ENCODE measurements at places on chromosomes 3 and 15. TPM values are rescaled to one million over a fixed set of nuclear protein-coding genes. Genes with fewer than 3 reads are reported as not detected.

FANCD2OS gene
- not detected for total RNA-seq

DNA sequence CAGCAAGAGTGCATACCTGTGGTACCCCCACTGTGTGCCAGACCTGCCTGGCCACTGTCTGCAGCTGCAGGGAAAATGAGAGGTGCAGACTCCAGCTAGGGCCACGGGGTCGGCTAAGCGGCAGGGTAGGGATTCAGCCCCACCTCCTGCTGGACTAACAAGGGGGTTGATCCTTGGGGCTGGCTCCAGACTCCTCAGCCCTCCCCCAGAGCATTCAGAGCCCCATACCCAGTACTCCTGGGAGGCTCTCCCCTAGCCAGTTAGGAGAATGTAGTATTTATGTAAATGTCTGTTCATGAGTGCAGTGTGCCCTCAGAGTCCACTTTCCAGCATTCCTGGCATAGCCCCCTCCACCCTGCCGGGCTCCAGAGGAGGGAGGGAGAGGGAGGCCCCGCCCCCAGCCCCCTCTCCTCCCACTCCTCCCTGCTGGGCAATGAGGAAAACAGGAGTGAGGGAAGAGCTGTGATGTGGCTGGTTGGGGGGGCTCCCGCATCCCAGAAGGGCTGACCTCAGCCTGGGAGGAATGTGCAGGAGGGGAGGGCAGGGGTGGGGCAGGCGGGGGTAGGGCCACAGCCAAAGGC, 4.5 kb upstream of the SEMA3B start:
- DNase-seq = peak; percentile 55

TLR9 gene
- not detected for total RNA-seq

DNA sequence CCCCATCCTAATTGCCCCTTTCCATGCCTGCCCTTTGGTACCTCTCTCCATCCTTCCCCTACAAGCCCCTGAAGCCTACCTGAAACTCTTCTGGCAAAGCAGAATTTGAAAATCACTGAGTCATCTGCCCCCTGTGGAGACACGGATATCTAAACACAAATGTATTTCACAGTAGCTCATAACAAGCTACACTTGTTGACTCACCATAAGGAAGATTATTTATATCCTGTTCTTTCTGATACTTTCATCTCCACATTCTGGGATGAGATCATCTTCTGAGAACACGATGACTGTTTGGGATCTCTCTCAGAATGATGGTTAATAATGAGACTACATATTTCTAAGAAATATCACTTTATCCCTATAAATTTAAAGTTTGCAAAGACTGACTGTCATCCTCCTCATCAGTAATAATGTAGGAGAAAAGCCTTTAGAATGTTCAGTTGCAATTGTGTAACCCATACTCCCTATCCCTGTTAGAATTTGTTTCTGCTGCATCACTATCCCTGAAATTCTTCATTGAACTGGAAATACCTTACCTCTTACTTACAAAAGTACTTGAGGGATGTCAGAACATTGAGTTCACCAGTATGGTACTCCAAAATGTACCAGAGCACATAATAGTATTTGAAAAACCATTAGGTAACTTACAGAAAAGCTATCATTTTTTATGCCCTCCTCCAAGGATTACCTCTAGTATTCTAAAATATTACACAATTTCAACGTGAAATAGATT, 116.1 kb upstream of the IL12A start:
- DNase-seq = no peak

PTH1R gene
- 0.34 TPM for total RNA-seq

DNA sequence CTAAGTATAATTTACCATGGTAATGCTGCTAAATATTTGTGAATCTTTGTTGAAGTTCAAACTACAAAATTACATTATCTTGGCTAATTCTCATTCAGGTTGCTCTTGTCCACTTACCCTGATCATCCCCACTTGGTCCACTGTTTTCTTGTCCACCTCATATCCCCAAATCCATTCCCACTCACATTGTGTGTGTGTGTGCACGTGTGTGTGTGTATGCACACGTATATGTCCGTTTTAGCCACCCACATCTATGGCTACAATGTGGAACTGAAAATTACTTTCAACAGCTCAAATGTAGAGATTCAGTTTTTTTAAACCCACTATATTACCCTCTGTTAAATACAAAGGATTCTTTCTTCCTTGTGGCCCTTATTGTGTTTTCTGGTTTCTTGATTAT, 15.2 kb upstream of the MEIS2 start:
- no peak for DNase-seq

GRCh38 chr3:55664387-55664786, 177.3 kb upstream of the WNT5A start:
- no peak for DNase-seq

DNA sequence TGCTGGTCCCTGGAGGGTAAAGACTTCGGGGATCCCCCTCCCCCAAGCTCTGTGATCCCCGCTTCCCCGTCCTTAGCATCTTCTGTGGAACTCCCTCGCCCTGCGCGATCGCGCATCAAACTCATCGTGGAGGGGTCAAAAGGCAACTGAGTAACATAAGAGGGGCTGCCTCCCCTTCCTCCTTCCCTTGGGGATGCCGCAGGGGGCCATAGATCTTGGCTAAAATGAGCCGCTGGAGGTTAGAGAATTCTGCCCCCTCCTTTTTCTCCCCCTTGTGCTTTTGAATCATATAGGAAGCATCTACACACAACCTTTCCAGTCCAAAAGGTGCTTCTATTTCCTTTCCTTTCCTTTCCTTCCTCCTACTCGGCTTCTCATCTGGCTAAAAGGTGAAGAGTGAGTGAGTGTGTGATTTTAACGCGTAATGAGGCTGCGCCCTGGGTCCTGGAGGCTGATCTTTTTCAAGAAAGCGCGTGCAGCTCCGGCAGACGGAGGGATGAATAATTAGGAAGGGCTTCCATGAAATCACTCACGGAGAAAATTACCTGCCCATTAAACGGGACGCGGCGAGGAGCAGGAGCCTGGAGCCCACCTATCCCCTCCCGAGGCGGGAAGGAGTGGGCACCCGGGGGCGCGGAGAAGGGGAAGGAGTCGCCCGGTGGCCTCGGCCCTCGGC, 831 bp upstream of the ROBO2 start:
- no peak for DNase-seq

DNA sequence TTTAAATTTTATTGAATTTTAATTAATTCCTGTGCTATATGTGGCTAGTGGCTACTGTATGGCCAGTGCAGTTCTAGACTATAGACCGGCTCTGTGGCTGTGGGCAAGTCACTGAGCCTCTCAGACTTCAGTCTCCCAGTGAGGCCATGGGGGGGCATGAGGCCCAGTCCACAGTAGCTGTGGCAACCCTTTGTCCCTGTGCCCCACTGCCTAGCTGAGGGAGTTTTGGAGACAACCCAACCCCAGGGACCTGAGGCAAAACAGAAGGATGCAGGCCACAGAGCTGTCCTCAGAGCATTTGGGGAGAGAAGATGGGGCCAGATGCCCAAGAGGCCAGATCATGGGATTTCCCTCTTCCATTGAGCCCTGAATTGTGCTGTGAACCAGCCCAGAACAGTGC, 18.9 kb upstream of the POC1A start:
- DNase-seq = no peak

CNBP gene
- total RNA-seq = 319 TPM

AADACL2 gene
- total RNA-seq = not detected

DNA sequence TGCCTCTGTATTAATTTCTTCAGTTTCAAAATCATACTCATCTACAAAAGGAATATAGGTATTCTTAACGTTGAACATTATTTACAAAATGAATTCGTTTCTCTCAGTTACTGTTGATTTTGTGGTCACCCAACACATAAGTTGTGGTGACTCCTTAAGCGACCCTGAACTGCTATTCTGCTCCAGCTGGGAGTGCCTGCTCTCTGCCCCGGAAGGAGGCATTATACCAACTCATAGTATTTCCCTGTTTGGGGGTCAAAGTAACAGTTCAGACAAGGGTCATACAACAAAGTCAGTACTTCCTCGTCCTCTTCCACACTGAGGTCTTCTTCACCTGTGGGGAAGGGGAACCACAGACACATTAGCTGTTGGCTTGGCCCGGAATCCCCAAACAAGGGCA, 75.7 kb upstream of the FAM3D start:
- no peak for DNase-seq

DNA sequence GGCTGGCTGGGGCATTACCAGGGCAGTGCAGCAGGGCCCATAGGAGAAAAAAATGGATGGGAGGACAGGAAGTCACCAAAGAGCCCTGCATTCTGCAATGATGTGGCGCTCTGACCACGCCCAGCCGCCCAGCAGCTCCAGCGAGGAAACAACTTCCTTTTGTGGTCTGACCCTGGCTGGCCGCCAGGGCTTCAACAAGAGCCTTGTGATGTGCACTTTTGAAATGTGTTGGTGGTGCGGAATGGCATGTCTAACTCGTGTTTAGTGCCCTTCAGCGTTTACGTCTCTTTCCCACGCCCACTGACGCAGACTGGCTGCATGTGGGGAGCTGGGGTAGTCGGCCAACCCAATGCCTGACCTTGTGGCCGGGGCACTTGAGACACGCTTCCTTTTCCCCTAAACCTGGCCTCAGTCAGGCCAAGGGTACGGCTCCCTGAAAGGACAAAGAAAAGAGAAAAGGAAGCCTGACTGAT, 81.9 kb upstream of the CTNNB1 start:
- DNase-seq = peak; percentile 12

- no peak for DNase-seq
Observed at GRCh38 chr3:6542795-6543194, 318.1 kb upstream of the GRM7 start.

DNA sequence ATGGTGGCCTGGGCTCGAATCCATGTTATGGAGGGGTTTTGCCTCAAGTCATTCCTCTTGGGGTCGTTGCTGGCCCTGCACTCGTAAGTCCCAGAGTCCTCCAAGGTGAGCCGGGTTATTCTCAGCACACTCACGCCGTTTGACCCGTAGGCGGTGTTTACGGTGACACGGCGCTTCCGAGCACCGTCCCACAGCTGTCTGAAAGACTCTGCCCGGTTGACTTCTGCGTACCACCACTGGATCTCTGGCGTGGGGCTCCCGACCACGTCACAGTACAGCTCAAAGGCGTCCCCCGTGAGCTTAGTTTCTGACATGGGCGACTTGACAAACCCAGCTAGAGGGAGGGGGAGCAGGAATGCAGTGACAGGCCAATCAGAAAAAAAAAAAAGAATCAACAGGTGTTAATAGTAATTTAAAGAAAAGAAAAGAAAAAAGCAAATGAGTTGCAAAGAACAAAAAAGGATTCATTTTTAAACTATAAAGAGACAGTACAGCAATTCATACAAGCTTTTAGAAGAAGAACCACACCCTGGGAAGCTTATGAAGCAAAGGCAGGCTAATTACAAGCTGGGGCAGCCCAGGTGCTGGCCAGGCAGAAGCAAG, 36.1 kb downstream of the NPTN start:
- no peak for DNase-seq

KLHL6 gene
- 0.11 TPM for total RNA-seq

DNA sequence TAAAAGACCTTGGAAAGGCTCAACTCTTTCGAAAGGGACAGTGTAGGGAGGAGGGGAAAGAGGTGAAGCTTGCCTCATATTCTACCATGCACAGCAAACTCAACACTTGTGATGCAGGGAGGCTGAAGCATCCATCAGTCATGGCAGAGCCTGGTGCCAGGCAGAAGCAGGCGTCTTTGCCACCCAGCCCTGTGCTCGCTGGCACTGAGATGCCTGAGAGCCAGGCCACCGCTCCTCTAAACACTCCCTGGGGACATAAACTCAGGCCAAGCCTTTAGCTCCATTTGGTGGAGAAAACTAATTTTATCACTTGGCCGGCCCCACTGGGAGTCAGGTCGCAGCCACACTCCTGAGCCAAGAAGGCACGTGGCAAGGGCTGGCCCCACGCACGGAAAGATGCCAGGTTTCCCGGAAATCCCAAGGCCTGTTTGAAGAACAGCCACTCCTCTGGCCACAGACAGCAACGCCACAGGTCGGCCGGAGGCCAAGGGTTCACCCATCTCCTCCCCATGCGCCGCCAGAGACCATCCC, 30.7 kb downstream of the XXYLT1 start:
- no peak for DNase-seq

GRCh38 chr3:160928183-160928726, 172.2 kb downstream of the PPM1L start:
- no peak for DNase-seq

DNA sequence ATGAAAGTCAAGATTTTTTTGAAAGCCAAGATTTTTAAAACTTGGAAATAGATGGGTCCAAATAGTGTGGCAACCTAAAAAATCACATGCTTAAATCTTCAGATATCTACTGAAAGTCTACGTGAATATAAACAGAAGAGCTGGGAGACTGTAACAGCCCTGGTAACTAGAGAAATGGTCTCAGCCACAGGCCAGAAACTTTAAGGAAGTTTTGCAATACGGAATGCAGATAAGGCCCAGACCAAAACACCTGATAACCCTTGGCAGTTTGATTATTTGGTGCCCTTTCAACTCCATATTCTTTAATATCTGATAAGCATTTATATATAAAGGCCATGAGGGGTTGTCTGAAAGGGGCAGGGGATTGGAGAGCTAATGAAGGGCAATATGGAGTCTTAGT, 537.3 kb upstream of the TGFBR2 start:
- no peak for DNase-seq

DNA sequence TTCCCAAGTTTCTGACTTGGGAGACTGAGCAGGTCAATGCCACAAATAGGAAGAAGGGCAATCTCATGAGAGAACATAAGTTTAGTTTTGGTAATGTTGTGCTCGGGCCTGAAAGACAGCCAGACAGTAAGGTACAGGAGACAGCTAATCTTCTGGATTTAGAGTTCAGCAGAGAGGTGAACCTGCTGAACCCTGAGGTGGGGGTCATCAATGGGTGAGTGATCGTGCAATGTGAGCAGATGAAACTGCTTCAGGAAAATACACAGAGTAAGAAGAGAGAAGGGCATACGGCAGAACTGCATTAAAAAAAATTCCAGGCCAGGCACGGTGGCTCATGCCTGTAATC, 23.3 kb downstream of the RUBCN start:
- no peak for DNase-seq

ESYT3 gene
- 0.44 TPM for total RNA-seq

DNA sequence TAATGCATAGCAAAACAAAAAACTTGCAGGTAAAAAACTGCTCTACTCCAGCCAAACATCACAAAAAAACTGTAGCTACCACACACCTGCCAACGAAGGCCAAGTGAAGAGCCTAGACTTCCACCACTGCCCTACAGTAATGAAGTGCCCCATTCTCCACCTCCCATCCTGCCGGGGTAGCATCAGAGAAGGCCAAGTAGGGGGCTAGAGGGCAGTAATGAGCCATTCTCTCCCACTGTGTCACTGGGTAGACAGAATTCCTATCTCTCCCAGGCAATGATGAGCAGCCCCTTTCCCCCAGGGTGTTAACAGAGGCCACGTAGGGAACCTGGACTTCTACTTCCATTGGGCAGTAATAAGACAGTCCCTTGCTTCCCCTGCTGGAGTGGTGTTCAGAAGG, 9.5 kb downstream of the SEC22C start:
- DNase-seq = peak; percentile 22

RASL12 gene
- total RNA-seq = 1.5 TPM

SLC2A2 gene
- not detected for total RNA-seq

GRCh38 chr15:48643776-48644466, 1.6 kb downstream of the FBN1 start:
- DNase-seq = no peak
